AG04450 (cell line): ENCODE measurements at places on chromosomes 2 and 18.

DNA sequence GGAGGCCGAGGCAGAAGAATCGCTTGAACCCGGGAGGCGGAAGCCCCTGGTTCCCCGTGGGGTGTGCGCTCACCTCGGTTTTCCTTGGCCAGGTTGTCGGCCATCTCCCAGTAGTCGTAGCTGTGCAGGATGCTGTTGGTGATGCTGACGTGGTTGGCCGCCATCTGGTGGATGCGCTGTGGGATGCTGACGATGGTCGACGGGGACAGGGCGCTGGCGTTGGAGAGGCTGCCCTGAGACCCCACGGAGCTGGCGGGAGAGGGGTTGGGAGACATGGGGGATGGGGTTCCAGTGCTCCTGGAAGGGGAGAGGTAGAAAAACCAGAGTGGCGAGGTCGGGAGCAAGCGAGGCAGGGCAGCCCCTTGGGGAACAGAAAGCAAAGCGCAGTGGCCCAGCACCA is 64.4 kb upstream of the REV1 start:
- DNase-seq = no peak

DNA sequence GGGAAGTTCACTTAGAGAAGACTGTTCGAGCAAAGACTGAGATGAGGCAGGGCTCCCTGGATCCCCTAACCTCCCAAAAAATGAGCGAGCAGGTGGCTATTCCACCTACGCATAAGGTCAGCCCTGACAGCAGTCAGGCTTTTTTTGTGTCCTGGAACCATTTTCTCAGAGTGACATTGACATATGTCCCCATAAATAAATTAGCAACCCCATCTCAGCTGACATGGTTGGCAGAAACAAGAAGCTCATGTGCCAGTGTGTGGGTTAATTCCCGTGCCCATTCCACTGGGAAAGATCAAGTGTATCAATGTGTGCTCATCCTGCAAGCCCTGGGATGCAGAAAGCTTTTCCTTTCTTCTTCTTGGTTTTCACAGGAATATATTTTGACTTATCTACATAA is 740.4 kb upstream of the CELF4 start:
- no peak for DNase-seq

GRCh38 chr2:203280428-203281064 is 41.7 kb downstream of the CYP20A1 start:
- DNase-seq = no peak

DNA sequence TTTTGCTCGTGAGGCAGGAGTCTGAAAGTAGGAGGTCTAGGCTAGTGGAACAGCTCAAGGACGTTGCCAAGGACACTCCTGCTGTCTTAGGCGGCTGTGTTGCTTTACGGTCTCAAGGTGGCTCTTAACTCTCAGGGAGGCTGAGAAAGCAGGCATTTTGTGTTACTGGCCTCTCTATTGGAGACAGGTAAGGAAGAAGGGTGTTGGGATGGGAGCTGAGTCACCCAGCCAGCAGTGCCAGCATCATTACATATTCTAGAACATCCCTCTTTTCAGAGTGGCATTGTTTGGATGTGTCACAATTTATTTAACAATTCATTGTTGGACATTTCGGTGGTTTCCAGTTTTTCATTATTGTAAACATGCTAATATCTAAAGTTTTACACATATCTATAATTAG is 30.8 kb upstream of the TMEM214 start:
- no peak for DNase-seq

GRCh38 chr18:23033056-23033455 is 99.9 kb downstream of the RBBP8 start:
- DNase-seq = no peak

GRCh38 chr2:134399096-134399495 is 145.2 kb downstream of the MGAT5 start:
- DNase-seq = no peak

GRCh38 chr2:48567671-48568070 is 37.7 kb downstream of the STON1 start:
- DNase-seq = no peak

DNA sequence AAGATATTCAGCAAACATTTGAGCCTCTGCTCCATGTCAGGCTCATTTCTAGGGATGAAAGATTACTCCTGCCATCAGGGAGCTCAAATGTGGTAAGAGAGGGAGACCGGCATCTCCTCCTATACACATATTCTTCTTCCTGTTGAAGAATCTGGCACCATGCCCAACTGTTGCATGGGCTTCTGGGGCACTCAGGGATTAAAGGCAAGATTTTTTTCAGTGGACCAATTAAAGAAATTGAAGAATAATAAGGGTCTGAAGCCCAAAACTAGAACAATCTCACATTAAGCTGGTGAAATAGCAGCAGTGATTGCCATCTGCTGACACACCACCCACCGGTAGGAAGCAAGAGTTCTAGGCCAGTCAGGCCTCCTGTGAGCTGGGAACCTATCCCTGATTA is 145.4 kb upstream of the LYPD6 start:
- no peak for DNase-seq

DNA sequence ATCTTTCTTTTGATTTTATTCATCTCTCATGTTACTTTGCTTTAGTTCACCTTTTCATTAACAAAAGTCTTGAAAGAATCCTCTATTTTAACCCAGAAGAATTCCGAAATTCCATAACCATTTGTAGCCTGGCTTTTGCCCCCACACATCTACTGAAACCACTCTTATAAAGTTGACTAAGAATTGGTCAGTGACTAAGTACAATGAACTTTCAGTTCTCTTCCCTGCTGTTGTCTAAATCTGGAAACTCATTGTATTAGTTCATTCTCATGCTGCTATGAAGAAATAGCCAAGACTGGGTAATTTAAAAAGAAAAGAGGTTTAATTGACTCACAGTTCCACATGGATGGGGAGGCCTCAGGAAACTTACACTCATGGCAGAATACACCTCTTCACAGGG is 49.9 kb upstream of the PNPT1 start:
- no peak for DNase-seq

GRCh38 chr2:203786549-203787351 is 80.3 kb downstream of the CD28 start:
- DNase-seq = no peak

GRCh38 chr2:12277241-12278034 is 439.3 kb upstream of the TRIB2 start:
- no peak for DNase-seq

DNA sequence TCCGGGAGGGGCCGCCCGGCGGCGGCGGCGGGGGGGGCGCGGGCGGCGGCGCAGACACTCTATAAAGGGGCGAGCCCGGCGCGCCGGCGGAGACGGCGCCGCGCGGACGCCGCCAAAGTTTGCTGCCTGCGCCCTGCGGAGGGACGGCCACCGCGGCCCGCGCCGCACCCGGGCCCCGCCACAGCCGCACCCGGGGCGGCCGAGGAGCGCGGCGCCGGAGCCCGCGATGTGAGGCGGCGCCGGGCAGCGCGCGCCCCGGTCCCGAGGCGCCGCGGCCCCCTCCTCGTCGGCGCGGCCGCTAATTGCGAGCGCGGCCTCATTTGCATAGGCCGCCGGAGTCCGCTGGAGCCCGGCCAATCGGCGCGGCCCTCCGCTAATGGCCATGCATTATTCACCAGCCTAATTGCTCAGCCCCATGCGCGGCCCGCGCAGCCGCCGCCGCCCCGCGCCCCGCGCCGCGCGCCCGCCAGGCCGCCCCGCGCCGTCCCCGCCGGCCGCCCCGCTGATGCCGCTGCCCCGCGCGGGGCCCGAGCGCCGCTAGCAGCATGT is at the start of gene SALL3:
SALL3 (plus strand) TSS at position 89 of the 549 bp plus-strand sequence; CDS start at position 546, 457 bp downstream.
- DNase-seq = no peak

DNA sequence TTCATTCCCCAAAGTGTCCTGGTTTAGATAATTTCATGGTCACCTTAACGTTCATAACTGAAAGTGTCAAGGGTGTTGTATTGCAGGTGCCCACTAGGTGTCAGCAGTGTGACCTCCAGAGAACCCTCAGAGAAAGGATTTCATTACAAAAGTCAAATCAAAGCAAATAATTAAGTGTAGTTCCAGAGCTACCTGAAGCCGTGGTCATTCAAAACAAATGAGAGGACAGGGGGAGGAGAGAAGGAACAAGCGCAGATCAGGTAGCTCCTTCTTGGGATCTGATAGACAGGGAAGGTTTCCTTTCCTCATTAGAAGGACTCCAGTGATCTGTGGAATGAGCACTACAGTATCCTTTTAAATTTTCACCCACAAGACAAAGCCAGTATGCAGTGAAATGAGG is at the start of gene SLC9A4:
SLC9A4 (plus strand) TSS at position 207 of the 400 bp plus-strand sequence. CDS start 534 bp downstream, outside the sequence.
- no peak for DNase-seq

DNA sequence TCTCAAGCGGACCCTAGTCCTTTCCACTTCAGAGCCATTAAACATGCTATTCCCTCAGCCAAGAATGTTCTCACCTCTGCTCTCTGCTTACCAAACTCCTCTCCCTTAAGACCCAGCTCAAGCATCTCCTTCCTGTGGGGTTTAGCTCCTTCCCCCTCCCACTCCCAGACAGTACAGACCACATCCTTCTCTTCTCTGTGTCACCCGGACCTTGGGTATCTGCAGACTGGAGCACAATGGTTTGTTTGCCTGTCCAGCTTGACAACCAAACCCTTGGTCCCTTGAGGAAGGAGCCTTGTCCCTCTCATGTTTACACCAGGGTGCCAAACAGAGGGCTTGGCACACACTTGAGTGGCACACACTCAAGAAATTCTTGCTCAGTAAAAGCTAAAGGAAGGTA is 4.1 kb upstream of the CD8A start:
- no peak for DNase-seq

- DNase-seq = no peak
Measured at GRCh38 chr18:62850619-62851306, 135.4 kb downstream of the PHLPP1 start.

GRCh38 chr2:111031546-111032478 is 88.9 kb upstream of the BCL2L11 start:
- no peak for DNase-seq

- no peak for DNase-seq
Measured at GRCh38 chr2:227016894-227017293, 147.1 kb downstream of the COL4A4 start.

GRCh38 chr2:10385933-10386773 is 62.0 kb downstream of the ODC1 start:
- DNase-seq = peak; percentile 34

GRCh38 chr18:55414475-55414874 is 173.5 kb downstream of the TCF4 start:
- DNase-seq = no peak

DNA sequence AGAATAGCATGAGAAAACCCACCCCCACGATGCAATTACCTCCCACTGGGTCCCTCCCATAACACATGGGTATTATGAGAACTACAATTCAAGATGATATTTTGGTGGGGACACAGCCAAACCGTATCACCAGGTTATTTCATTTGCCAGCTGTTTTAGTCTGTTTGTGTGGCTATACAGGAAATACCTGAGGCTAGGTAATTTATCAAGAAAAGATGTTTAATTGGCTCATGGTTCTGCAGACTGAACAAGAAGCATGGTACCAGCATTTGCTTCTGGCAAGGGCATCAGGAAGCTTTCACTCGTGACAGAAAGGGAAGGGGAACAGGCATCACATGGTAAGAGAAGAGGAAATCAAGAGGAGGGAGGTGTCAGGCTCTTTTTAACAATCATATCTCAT is 329.2 kb downstream of the GULP1 start:
- DNase-seq = no peak

DNA sequence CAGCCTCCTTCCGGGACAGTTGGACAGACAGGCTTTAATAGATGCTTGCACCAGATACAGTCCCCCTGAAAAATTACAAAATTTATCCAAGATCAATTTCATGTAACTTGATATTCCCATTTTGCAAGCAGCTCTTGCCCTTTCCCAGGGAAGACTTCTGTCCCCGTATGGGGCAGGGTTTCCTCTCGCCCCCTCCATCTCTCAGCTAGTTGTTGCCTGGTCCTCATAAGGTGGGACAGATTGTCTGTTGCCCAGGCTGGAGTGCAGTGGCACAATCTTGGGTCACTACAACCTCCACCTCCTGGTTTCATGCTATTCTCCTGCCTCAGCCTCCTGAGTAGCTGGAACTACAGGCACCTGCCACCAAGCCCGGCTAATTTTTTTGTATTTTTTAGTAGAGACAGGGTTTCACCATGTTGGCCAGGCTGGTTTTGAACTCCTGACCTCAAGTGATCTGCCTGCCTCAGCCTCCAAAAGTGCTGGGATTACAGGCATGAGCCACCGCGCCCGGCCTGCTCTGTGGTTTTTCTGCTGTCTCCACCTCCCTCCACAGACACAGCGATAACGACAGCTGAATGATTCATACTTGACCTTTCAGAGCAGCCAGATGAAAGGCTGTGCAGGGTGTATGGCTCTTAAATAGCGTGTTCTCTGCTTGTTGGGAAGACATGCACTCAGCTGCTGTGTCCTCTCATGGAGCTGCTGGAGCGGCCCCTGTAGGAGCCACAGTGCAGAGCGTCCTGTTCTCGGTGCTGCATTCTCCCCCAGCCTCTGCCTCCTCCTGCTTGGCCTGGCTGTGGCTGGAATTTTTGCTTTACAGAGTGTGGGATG is 61.4 kb downstream of the TTC39C start:
- peak; percentile 92 for DNase-seq

GRCh38 chr2:196370381-196370780 is 199.0 kb upstream of the STK17B start:
- DNase-seq = no peak

DNA sequence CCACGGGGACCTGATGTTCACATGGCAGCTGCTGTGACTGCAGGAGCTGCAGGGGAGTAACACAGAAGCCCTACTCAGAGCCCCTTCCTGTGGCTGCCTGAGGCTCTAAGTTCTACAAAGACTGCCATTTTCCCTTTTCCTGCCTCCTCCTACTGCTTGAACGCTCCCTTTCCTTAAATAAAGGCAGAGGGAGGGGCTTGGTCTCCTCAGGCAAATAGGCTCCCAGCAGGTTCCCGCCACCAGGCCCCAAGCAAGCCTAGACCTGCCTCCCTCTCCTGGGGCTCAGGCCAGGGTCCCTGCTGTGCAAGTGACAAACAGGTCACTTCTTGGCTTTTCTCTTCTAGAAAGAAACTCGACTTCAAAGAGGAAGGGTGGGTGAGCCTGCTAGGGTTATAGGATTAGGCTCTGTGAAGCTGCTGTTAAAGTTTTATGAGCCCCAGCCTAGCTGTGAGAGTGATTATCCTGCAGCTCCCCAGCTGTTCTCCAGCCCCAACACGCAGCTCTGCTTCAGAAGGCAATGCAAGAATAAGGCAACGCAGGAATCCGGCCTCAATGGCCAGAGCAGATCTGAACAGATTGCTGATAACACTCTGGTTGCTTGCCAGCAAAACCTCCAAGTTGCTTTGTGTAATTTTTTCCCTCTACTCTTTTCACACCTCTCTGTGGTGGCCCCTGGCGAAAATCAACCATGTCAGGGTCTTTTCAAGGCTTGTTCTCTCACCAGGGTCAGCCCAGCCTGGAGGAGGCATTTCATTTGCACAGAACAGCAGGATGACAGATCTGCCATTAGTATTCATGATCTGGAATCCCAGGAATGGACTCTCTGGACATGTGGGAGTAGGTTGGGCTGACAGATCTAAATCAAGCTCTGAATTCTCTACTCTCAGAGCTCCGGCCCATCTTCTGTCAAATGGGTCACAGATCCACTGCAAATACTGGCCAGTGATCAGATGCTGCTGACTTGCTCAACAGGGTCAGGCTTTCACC is 71.3 kb downstream of the MRO start:
- DNase-seq = no peak

GRCh38 chr2:99187011-99187410 is 6.0 kb downstream of the MRPL30 start:
- DNase-seq = no peak

- DNase-seq = no peak
Measured at GRCh38 chr2:171432206-171432968, 1.4 kb downstream of the METTL8 start.
